Hypothalamus (tissue), 51 donors: ENCODE measurements at places on chromosomes 12 and 14.
A peak's percentile ranks its signal among the peaks of the same experiment; 100 is the strongest.

DNA sequence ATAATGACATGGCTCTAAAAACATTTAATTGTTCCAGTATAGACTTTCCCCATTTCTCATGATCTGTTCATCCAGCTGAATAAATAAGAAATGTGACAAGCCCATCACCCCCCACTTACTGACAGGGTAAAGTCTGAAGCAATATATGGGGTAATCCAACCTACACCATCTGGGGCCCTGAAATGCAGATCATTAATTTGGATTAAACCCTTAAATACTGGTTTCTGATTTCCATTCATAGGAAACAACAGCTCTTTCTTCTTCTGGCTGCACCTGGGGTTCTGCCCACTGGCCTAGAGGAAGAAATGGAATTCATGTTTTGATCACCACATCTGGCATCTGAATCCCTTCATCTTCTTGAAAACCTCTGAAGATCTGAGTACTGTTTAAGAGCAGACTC is 39.3 kb upstream of the ACSM4 start:
- DNase-seq = no peak

DNA sequence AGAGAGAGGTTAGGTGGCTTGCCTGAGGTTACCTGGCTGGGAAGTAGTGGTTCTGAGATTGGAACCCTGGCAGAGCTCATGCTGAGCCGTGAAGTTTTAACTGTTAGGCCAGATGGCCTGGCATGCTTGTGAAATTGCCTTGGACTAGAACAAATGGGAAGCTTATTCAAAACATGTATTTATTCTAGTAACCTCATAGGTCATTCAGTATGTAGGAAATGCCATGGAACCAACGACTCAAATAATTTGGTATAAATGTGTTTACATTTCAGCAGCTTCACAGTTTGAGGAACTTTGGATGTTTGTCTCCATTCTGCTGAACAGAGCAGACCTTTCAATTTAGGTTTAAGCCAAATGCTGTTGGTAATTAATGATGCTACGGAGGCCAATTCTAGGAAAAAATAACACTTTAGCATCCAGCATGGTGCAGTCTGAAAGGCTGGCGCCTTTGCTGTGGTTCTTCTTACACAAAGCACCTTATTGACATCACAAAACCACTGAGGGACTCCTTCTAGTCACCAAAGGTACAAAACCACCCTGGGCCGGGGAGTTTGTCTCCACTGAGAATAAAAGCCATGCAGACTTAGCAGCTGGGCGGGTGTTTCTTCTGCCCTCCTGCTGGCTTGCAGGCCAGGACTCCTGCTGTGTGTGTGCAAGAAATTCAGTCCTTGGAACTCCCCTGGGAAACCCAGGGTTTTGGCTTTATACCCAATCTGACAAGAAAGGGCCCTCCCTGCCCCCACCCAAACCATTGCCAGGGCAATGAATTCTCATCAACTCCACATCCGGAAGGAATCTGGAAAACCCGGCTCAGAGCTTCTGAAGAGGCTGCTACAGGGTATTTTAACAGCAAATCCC is 64.2 kb downstream of the ELK3 start:
- DNase-seq = no peak

- DNase-seq = peak; percentile 19
Measured at GRCh38 chr12:54173066-54173726, 15.6 kb downstream of the SMUG1 start.

GRCh38 chr12:110137786-110138185 is 13.6 kb downstream of the IFT81 start:
- DNase-seq = no peak

- no peak for DNase-seq
Measured at GRCh38 chr12:12943586-12944260, 8.2 kb downstream of the GPRC5D start.

- DNase-seq = no peak
Measured at GRCh38 chr12:93938317-93938716, 210.1 kb upstream of the PLXNC1 start.

DNA sequence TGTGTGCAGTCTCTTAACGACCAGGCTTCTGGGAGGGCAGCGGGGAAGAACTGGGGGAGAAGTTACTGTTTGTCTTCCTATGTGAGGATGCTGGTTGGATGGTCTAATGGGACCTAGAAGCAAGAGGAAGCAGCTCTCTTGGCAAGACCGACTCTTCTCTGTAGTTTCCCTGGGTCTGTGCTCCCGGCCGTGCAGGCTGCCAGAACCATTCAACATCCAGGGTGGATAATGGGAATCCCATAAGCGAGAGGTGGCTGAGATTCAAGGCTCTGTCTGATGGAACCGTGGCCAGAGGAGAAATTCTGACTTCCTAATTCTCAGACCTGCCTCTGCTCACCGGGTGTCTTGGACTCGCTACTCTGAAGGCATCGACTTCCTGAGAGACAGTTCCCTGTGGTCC is 561.0 kb upstream of the TBX3 start:
- no peak for DNase-seq

DNA sequence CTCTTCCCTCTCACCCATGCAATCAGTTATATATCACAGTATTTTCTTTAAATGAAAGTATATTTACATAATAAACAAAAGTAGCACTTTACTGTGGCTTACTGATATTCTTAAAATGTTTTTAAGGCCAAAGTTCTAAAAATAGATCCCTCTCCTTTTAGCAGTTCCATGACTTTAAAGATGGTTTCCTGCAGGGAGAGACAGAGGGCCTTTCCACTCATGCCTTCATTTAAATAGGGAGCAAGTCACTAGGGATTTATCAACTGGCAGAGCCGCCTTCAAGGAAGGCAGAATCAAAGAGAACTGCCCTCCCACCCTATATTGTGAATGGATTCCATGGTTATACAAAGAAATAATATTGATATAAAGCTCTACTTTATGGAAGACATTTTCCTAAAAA is 55.5 kb downstream of the DUSP16 start:
- no peak for DNase-seq

DNA sequence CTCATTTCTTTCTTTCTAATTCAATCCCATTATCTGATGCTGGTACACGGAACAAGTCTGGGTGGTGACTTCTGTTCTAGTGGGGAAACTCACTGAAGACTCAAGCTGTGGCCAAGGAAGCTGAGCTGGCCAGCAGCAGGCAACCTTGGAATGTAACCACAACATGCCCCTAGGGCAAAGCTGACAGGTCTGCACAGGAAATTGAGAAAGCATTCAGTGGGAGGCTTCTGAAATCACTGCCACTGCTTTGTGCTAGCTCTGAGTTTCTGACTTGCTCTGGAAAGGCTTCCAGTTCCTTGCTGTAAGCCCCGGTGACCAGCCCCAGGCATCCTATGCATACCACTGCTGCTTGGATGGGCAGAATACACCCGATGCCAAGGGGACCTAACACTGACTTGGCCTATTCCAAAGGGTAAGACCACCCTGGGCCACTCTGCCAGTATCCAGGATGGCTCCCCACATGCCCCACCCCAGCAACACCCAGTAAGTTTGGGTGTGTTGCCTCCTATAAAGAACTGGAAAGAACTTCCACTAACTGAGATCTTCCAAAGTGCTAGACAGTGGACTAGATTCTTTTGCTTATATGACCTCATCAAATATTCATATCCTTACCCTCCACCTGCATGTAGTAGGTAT is 84.5 kb upstream of the CDKN3 start:
- no peak for DNase-seq

DNA sequence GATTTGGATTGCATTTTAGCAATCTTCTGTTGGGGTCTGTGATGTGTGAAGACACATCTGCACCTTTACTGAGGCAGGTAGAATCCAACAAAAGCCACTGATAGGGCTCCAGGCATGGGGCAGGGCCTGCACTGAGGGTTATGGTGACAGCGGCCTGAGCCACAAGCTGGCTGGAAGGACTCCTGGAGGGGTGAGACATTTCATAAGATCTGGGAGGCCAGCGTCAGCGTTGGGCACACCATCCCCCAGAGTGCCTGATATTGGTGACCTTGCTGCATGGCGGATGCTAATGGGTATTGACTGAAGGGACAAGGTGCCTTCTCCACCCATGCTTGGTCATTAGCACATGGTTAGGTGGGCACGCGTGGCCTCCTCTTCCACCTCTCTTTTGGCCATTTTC is 187.6 kb downstream of the CACNA1C start:
- DNase-seq = no peak

- no peak for DNase-seq
Measured at GRCh38 chr12:1310653-1311052, 283.7 kb downstream of the FBXL14 start.

GRCh38 chr12:118098401-118098800 is 5.4 kb downstream of the VSIG10 start:
- DNase-seq = no peak

- no peak for DNase-seq
Measured at GRCh38 chr12:76952995-76953394, 74.2 kb upstream of the CSRP2 start.

GRCh38 chr14:79608446-79608845 is 602.9 kb downstream of the DIO2 start:
- no peak for DNase-seq

GRCh38 chr12:49501895-49502294 is 36.9 kb upstream of the KCNH3 start:
- no peak for DNase-seq

DNA sequence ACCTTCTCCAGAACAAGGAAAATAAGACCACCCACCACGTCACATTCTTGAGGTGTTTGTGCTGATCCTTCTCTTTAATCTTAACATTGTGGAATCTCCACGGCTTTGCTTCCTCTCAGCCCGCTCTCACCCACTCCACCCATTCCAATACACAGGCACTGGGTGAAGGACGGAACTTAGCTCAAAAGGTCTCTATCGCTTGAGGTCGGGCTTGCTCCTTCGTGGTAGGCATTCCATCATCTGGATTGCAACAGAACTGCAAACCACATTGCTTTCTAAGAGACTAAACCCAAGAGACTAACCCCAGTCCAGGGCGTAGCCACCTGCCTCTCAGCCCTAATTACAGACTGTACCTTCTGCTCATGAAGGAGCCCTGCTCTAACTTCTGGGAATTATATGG is 24.0 kb upstream of the MDM2 start:
- DNase-seq = no peak

DNA sequence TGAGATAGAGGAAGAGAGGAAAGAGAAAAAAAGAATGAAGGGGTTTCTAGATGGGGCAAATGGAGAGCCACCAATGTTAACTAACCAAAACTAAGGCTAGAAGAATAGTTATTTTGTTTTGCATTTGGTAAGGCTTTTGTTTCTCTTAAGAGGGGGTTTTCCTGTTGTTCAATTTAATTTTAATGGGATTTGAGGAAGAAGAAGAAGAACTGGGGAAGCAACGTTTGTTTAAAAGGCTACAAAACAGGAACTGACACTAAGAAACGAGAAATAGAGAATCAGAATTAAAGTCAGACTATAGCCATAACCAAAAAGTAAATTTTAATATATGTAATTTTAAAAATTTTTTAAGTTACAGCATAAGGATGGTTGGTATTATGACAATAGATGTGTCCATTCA is 13.7 kb downstream of the TXNDC16 start:
- DNase-seq = no peak

DNA sequence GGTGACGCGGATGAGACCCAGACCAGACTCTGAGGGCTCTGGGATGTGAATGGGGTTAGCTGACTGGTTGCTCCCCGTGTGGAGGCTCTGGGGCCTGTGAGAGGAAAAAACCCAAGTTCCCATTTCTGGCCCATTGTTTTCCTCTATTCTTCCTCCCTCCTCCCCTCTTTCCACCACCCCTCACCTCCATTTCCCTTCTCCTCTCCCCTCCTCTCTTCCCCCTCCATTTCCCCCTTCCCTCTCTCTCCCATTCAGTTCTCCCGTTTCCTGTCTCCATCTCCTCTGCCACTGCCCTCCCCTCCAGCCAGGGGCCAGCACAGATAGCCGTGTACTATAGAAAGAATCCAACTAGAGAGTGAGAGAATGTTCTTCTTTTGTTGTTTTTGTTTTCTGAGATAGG is 12.6 kb upstream of the PRPH start:
- no peak for DNase-seq

GRCh38 chr12:131056626-131057025 is 102.9 kb downstream of the ADGRD1 start:
- DNase-seq = no peak

DNA sequence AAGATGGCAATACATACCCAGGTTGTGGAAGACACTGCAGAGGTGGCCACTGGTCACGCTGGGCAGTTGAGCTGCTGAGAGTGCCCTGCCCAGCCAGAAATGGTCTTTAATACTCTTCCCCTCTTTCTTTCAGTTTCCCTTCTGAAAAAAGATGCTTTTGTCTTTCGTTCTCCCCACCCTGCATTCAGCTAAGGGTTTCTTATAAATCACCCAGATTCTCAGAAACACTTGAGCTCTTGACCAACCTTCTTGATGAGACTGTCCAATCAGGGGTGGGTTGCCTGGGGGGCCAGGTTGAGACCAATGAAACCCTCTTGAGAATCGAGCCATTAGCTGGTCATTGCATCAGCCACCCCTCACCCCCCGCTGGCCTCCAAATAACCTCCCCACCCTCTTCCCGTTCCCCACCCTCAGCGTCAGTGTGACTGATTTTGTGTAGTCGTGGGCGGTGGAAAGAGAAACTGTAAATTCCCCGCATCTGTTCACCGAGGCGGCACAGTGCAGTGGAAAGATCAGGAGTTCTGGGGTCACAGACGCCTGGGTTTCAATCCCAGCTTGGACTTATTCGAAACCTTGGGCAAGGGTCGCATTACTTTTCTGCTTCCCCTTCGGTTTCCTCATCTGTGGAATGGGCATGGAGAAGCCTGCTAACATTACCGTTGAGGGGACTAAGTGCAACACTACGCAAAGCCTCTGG is 52.3 kb downstream of the SLC25A47 start:
- DNase-seq = no peak

- DNase-seq = no peak
Measured at GRCh38 chr14:76502638-76503037, 126.7 kb downstream of the ESRRB start.

GRCh38 chr12:93612776-93613175 is 40.3 kb downstream of the SOCS2 start:
- DNase-seq = no peak

GRCh38 chr14:46279776-46280175 is 371.8 kb downstream of the RPL10L start:
- no peak for DNase-seq

DNA sequence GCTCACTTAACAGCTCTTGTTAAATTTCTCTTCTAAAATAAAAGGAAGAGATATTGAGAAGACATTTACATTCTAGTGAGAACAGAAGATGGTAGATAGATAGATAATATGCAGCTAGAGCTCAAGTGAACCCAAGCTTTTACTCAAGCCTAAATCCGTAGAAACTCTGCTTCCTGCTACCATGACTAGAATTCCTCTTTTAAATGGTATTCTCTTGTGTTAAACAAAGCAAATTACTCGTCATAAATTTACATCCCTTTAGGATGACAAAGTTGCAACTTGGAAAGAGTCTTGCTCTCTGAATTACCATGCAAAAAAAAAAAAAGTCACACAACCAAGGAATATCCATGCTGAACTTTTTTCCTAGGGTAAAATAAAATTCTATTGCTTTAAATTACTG is 160.7 kb upstream of the LRFN5 start:
- no peak for DNase-seq

- DNase-seq = no peak
Measured at GRCh38 chr14:104686624-104687517, 2.5 kb upstream of the INF2 start.

- peak; percentile 19 for DNase-seq
Measured at GRCh38 chr14:50773632-50774541, 57.1 kb downstream of the NIN start.
